ENCODE measurements at places on chromosomes 4 and X.
A peak's percentile ranks its signal among the peaks of the same experiment; 100 is the strongest.

DNA sequence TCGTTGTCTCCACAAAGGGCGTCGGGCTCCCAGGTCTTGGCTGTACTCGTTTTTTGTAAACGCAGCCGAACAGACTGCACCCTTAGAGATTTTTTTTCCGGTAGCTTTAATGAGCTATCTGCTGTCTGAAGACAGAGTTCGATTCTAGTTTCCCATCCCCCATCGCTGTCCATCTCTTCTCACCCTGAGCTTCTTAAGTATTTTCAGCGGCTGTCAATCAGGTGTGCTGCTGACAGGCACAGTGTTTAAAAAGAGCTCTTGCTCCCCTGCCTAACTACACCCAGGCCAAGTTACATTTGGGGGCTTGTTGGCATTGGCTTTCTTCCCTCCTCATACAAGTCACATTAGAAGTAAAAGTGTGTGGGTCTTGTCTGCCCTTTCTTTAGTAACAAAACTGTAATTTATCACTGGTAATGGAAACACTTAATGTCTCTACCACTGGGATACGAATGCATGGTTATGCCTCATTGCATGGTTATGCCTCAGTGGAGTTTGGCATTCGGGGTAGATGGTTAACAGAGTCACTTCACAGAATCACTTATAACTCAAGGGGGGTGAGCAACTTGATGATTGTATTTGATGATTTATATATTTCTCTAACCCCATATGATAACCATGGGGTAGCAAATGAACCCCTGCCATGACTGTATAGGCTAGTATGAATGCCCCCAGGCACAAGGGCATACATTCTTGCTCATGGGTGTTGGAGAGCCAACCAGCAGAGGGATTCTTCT lies 1.4 kb upstream of the ARHGAP6 start:
- no peak for DNase-seq

DNA sequence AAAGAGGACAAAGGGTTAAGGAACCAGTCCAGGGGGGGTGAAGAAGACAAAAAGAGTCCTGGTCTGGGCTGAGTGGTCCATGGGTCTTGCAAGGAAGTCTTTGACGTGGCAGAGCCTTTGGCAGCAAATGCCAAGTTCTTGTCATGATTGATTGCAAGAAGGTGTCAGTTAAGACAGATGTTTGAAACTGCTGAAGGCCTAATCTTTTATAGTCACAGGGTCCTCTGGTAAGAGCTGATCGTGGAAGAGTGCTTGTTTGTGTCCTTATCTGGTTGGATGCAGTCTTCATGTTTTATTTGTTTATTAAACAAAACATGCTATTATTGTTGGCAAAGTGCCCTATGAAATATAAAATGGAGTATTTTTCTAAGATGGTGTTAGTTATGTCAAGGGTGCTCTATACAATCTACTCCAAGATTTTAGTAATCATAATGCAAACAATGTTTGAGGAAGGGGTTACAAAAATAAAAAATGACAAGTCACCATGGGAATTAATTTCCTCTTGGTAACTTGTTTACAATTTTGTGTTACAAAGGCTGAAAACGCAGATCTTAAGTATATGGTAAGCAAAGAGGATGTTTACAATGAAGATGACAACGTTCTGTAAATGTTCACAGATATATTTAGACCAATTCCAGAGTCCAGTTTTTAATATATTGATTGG lies 85.9 kb downstream of the MAGED4 start:
- no peak for DNase-seq

GRCh38 chr4:4325321-4325720 lies 35.3 kb downstream of the ZBTB49 start:
- no peak for DNase-seq

- no peak for DNase-seq
Observed at GRCh38 chr4:109332926-109333464, 30.5 kb upstream of the COL25A1 start.

DNA sequence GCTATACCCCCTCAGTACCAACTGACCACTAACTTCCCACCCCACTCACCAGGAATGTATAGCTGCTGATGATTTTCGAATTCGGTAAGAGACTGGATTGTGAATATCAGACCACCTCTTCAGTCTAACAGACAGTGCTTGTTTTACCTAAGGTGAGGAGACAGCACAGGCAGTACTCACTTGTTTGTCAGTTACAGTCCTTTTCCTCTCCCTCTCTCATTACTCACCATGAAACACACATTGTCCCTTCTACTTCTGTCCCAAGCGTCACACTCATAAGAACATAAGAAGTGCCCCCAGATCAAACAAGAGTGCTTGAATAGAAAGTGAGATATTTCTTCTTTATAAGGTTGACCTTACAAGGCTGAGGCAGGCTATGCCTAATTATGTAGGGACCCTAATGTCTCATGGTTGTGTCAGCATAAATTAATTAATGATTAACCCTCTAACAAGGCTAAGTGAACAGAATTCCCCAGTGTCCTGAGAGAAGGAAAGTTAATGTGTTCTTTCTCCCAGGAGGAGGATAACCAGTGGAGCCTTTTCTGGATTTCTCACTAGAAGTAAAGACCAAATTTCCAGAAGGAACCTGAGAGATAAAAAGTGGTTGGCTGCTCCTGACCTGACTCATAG lies 32.2 kb downstream of the ZCCHC12 start:
- no peak for DNase-seq

DNA sequence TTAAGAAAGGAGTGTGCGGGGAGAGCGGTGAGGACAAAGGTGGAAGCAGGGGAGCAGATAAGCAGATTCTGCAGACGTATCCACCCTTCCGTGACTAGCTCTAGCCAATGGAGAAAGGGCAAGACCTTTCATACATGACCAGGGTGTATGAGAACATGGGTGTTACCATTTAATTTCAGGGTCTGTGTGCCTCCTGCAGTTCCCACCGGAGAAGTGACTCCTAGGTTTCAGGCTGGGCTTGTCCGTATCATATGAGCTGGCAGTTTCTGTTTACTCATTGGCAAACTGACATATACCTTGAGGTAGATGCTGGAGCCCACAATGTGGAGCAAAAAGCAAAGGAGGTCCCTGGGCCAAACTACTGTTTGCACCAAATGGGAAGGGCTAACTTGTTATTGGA lies 6.8 kb downstream of the RBM47 start:
- no peak for DNase-seq

GRCh38 chr4:16140879-16141249 lies 57.0 kb upstream of the PROM1 start:
- peak; percentile 87 for DNase-seq

GRCh38 chr4:55887594-55887993 lies 34.1 kb downstream of the EXOC1 start:
- peak; percentile 9 for DNase-seq

GRCh38 chrX:13131396-13132137 lies 87.1 kb upstream of the FAM9C start:
- peak; percentile 79 for DNase-seq

DNA sequence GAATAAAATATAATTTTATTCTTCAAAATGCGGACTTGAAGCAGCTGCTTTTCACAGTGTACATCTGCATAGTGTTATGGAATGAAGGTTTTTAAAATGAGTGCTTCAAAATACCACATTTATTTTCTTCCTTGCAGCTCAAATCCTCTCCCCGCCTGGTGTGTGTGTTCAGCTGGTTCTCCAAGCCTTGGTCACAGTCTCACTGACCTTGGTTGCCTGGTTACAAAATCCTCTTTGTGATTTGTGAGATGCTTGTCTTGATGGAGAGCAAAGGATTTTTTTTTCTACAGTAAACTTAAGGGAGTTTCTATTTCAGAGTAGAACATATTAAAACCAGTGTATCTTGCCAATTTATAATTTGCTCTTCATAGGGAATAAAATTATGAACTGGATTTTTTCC lies 139.2 kb downstream of the PCDH18 start:
- DNase-seq: peak; percentile 16

DNA sequence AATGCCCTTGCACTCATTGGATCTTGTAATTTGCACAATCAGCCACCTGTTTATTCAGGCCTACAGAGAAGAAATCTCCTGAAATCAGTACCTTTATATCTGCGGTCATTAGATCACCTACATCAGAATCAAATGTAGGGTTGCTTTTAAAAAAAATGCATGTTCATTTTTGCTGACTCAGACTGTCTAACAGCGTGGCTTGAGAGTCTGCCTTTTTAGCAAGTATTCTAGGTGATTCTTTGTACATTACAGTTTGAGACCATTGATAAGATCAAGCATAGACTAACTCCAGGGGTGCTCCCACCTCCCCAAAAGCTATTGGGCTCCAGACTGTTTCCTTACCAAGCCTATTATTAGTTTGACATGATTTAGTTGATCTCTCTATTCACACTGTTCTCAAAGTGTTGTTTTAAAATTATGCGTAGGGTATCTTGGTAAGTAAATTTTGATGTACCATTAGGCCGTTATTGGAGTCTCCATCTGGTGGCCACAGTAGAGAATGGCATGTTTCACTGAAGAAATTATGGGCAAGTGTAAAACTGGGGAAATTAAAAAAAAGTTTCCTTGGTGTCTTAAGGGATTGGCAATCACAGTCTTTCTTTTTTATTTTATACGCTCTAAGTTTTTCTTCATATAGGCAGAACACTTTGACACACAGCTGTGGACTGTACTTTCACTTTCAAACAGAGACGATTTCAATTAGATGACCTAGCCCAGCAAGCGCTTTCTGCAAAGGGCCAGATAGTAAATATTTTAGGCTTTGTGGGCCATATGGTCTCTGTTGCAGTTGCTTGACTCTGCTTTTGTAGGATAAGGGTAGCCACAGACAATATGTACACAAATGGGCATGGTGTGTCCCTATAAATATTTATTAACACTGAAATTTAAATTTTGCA lies 33.7 kb upstream of the MSL3 start:
- DNase-seq: peak; percentile 48

- DNase-seq: no peak
Observed at GRCh38 chrX:312621-313331, 5.8 kb downstream of the GTPBP6 start.

- DNase-seq: peak; percentile 39
Observed at GRCh38 chrX:107628662-107629539, 591 bp downstream of the PRPS1 start.

DNA sequence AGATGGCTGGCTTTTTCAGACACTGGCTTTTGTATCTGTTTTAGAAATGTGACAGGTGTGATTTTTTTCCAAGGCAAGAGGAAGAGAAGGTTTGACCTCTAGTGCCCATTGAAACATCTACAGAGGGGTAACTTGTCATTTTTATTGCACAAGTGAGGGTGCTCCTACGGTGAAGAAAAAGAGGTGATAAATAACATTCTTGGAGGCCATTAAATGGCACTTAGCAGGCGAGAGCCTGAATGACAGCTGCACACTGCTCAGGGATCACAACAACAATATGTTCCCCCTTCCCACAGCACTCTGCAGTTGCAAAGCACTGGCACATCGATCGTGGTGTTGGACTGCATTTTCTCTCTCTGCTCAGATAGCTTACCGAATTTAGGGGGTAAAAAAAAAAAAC lies 22.9 kb downstream of the FAM184B start:
- no peak for DNase-seq

- DNase-seq: no peak
Observed at GRCh38 chrX:3787856-3788255, 74.4 kb upstream of the PRKX start.

All from mesenchymal stem cell (in vitro differentiated cells and primary cell).